Natural killer cell treated with Interleukin-12 subunit alpha and Interleukin-12 subunit beta and Interleukin-15 and Interleukin-18, amount 100 ng/mL, for 72 hours (primary cell): ENCODE measurements at places on chromosomes 6 and 20. TPM values are rescaled to one million over a fixed set of nuclear protein-coding genes. Genes with fewer than 3 reads are reported as not detected.

DNA sequence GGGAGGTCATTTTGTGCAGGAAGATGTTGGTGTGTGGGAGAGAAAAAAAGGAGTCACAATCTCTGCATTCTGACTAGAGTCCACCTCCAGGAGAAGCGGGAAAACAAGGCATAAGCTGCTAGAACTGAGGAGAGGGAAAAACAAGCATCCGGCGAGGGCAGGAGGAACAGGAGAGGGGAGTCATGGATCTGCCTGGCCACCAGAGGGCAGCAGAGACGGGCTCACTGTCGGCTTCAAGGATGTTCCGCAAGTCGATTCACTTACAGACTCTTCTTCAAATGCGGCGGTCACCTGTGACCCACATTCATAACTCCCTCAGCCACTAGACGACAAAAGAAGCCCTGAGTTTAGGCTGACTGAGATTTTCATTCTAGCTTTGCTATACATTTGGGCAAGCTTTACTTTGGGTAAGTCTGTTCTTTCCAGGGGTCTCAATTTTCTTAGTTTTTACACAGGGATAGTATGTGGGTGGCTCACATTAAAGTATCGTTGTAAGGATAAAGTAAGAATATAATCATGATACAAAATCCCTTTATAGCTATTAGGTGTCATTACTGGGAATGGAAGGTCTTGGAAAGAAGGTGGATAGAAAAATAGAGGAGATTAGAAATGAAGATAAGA lies 6.6 kb upstream of the BTNL2 start:
- DNase-seq: peak; percentile 81

DNA sequence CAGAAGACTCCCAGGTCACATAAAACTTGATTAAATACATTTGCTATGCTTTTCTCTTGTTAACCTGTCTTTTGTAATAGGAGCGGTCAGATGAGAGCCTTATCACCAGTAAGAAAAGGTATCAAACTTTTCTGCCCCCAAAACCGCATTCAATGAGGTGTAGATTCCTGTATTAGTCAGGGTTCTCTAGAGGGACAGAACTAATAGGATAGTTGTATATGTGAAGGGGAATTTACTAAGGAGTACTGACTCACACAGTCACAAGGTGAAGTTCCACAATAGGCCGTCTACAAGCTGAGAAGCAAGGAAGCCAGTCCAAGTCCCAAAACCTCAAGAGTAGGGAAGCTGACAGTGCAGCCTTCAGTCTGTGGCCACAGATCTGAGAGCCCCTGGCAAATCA lies 32.7 kb downstream of the PTPRK start:
- no peak for DNase-seq

The MAS1 gene
- not detected for total RNA-seq

DNA sequence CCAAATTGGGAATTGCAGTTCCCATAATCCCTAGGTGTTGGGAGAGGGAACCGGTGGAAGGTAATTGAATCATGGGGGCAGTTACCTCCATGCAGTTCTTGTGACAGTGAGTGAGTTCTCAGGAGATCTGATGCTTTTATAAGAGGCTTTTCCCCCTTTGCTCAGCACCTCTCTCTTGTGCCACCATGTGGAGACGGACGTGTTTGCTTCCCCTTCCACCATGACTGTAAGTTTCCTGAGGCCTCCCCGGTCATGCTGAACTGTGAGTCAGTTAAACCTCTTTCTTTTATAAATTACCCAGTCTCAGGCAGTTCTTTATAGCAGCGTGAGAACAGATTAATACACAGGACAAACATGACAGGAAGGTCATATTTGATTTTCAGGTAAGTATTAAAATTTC lies 25.3 kb upstream of the HECA start:
- no peak for DNase-seq
